Forelimb muscle (tissue), 1 donor: ENCODE measurements at places on chromosomes 13 and 19. TPM values are rescaled to one million over a fixed set of nuclear protein-coding genes. Genes with fewer than 3 reads are reported as not detected.
A peak's percentile ranks its signal among the peaks of the same experiment; 100 is the strongest.

DNA sequence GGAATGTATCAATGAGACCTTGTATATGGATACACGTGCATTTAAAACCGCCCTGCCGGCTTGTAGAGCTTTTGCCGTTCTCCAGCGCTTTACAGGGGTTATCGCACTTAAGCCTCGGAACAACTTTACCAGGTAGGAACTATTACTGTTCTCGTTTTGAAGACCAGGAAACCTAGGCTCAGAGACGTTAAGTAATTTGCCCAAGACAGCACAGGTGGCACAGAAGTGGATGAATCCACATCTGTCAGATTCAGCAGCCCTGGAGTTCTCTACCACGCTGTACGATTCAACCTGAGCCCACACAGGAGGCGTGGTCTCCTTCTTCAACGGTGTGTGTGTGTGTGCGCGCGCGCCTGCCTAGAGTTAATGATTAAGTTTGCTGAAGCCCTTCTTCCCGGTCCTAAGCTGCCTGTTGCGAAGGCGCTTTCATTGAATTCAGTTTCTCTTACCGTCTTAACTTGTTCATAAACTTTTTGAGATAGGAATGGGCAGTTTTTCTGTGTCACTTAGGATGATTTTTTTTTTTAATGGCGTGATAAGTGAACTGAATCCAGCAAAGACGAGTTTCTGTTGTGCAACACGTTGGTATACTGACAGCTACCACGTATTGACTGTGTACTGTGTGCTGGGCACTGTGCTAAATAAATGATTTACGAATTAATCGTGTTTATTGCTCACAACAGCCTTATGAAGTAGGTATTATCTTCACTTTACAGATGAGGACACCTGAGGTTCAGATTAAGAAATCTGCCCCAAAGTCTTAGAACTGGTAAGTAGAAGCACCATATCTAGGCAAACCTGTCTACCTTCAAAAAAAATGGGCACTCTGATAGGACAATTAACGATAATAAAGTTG lies 67.4 kb downstream of the KCNRG start:
- no peak for DNase-seq

GRCh38 chr13:20383058-20383457 lies 142.6 kb downstream of the CRYL1 start:
- DNase-seq: no peak

- DNase-seq: peak; percentile 19
These were observed 6.3 kb downstream of the PMIS2 start for GRCh38 chr19:35592226-35592625.

Gene RUBCNL
- 2.9 TPM for polyA plus RNA-seq

Gene NLRP9
- not detected for polyA plus RNA-seq
